ENCODE measurements at places on chromosomes 16 and 17. TPM values are rescaled to one million over a fixed set of nuclear protein-coding genes. Genes with fewer than 3 reads are reported as not detected.

TP53TG3F gene
- total RNA-seq, result not detected

TLCD3B gene
- 0.54 TPM for total RNA-seq

- DNase-seq, result no peak
Measured at GRCh38 chr16:27333549-27333948, 19.8 kb downstream of the IL4R start.

DNA sequence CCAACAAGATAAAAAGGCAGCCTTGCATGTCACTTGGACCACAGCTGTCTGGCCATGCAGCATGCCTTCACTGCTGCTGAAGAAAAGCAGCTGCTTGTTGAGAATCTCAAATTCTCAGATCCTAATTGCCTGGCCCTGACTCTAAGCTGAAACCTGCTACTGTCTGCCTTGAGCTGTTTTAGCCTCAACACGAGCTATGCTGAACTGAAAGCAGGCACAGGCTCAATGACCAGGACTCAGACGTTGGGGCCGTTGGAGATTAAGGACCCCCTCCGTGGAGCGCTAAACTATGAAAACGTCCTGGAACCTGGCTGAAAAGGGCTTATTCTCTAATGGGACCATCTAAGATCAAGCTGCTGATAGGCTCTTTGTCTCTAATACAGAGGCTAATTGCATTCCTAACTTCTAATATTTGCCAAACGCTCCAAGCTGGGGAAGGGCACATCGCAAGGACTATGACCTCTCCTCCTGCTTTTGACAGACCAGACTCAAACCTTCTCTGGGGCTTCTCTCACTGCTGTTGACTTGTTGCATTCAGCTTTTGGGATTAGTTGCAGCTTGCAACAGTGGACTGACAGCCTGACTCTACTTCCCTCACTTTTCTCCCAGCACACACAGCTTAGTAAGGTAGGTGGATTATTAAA lies 4.6 kb upstream of the PLK1 start:
- no peak for DNase-seq
